ENCODE measurements at places on chromosomes 5 and 9.

DNA sequence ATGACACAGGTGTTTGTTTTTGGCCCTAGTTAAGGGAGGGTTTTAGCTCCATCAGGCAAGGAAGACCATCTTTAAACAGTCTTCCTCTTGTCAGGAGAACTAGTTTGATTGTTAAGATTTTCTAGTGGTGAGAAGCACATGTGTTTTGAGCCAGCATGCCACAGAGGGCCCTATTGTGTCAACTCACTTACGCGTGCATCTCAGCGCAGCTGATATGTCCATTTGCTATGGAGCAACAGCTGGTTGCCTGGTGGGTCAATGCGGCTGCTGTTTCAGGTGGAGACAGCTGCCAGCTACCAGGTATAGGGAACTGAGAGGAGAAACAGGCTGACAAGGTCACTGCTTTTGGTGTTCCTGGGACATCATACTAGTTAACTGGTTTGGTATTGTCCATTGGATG is 100.5 kb upstream of the PRRC1 start:
- DNase-seq = no peak

- DNase-seq = no peak
Observed at GRCh38 chr9:36336131-36336907, 63.8 kb downstream of the RNF38 start.

GRCh38 chr5:179668391-179668790 is 12.4 kb downstream of the CBY3 start:
- DNase-seq = no peak

GRCh38 chr5:473551-474192 is 30.7 kb downstream of the EXOC3 start:
- peak; percentile 56 for DNase-seq

DNA sequence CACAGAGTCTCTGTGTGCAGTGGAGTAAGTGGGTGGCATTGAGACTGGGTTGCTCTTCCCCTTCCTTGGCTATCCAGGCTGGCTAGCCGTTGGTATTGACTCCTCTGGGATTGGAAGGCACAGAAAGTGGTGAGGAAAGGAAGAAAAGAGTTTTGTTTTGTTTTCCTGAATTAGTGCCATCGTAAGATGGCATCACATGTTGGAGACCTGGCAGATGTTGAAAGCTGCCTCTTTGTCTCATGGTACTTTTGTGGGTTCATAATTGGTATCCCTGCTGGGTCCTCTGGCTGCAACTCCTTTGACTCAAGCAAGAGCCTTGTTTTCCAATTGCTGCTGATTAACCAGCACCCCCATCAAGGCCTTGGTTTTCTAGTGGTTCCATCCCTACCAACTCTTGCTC is 293.8 kb downstream of the PDE4D start:
- DNase-seq = no peak

GRCh38 chr5:142925795-142926194 is 155.6 kb downstream of the ARHGAP26 start:
- no peak for DNase-seq

- DNase-seq = no peak
Observed at GRCh38 chr5:133992429-133993155, 12.2 kb downstream of the VDAC1 start.

- no peak for DNase-seq
Observed at GRCh38 chr5:78360674-78360923, 182 bp downstream of the SCAMP1 start.

DNA sequence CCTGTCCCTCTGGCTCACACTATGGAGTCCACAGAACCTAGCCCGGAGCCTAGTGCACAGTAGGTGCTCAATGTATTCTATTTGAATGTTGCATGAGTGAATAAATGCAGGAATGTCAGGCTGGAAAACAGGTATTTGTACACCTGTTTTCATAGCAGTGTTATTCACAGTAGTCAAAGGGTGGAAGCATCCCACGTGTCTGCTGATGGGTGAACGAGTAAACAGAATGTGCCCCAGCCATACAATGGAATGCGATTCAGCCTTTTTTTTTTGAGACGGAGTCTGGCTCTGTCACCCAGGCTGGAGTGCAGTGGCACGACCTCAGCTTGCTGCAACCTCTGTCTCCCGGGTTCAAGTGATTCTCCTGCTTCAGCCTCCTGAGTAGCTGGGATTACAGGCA is 31.5 kb upstream of the IER5L start:
- DNase-seq = no peak

DNA sequence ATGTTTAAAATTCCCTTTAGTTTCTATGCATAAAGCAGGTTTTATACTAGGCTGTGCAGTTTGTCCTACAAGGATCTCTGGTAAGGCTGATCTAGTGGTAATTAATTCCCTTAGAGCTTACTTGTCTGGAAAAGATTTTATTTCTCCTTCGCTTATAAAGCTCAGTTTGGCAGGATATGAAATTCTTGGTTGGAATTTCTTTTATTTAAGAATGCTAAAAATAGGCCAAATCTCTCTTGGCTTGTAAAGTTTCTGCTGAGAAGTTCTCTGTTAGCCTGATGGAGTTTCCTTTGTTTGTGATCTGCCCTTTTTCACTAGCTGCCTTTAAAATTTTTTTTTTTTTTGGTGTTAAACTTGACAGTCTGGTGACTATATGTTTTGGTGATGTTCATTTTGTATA is 237.1 kb upstream of the TLE4 start:
- DNase-seq = no peak

- DNase-seq = no peak
Observed at GRCh38 chr5:45642370-45642769, 53.8 kb downstream of the HCN1 start.

- no peak for DNase-seq
Observed at GRCh38 chr5:9339206-9339818, 206.6 kb downstream of the SEMA5A start.

- peak; percentile 28 for DNase-seq
Observed at GRCh38 chr5:32261198-32261597, 51.5 kb downstream of the MTMR12 start.

GRCh38 chr5:167049043-167049663 is 1242.3 kb upstream of the WWC1 start:
- no peak for DNase-seq

DNA sequence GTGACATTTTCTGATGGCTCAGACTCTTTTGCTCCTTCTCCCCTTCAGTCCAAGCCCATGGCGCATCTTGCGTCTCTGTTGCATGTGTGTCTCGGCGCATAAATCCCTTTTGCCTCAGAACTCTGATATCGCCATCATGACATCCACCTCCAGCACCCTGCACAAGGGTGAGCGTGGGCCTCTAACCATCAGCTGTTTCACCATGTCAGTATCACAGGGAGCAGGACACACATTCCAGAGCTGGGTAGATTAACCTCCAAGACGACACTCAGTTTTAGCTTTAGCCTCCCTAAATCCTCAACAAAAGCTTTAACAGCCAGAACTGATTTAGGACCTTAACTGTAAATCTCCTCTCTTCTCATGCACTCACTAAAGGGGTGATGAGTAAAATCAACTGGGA is 239.0 kb downstream of the EBF1 start:
- no peak for DNase-seq

DNA sequence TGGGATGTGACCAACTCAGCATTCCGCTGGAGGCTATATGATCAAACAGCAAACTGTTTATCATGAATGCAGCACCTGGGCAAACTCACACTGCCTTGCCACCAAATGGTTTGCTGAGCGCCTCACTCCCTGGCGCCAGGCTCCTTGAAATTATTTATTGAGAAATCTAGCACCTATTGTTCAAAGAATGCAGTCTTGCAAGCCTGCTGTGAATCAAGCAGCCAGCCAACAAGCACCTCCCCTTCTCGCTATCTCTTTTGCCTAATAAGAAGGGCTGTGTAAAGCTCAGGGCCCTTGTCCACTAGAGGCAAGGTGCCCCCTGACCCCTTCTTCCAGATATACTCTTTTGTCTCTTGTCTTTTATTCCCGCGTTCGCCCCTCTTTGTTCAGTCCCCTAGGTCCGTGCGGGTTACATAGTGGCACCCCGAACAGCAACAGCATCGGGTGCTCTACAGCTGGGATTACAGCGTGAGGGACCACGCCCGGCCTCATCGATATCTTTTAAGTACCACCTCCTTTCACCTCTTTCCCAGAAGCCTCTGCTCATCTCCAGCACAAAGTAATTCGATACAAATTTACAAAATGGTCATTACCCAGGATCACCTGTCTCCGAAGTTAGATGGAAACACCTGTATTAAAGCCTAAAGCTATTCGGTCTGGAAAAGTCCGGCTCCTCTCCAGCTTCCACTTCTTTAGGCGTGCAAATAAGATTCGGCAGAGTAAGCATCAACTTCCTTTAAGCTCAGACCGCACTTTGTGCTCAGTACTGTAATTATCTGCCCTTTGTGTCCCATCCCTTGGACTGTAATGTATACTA is 896 bp downstream of the RIGI start:
- DNase-seq = peak; percentile 16

GRCh38 chr9:131117762-131118145 is 7.6 kb upstream of the NUP214 start:
- no peak for DNase-seq

GRCh38 chr5:109823597-109823996 is 133.9 kb downstream of the MAN2A1 start:
- DNase-seq = no peak

GRCh38 chr9:116859763-116860162 is 172.7 kb downstream of the TRIM32 start:
- DNase-seq = no peak

GRCh38 chr9:112846528-112847488 is 43.9 kb downstream of the SLC46A2 start:
- DNase-seq = no peak

DNA sequence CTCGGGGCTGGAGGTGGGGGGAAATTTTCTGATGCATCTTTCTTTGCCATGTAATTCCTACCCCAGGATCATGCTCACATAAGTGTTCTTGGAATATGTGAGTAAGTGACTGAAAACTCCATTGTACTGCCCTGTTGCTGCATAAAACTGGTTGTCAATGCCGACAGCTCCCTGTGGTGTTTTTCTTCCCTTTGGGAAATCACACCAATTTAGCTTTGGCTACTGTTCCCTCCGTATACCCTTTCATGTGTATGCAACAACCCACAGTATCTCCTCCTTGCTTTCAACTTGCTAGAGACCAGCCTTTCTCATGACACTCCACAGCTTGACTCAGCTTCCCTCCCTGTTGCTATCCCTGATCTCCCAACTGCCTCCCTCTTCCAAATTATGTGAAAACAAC is 240.6 kb downstream of the TRIM32 start:
- no peak for DNase-seq

DNA sequence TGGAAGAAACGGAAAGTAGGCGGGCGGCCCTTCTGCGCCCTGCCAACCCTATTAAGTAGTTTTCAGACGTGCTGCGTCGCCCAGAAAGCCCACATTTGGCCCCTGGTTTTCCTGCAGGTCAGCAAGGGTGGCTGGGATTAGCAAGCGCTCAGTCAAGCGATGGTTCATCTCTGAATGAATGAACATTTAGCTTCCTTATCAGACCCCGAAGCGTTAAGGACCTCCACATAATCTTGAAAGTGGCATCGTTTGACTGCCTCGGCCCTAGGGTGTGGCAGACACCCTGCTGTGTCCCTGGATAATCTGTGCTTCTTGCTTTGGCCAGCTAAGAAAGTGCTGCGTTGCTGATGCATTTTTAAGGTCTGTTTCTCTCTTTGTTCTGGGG is 684 bp downstream of the TOR1B start:
- no peak for DNase-seq

DNA sequence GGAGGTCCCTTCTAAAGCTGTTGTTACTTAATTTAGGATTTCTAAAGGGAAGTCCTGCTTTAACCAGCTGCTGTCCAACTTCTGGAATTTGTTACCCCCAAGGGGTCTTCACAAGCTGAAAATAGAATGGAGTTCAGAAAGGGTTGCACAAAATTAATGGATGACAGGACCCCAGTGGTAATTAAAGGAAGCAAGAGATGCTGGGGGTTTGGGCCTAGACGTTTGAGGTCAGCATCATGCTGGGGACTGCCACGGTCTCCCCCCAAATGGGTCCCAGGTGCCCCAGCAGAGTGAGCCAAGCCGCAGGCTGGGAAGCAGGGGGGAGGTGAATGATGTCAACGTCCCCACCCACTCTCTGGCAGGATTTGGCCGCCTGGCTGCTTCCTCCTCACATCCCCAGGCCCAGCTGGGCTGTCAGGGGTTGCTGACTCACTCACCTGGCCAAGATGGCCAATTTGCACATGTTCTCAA is 97.5 kb upstream of the ARAP3 start:
- DNase-seq = no peak

DNA sequence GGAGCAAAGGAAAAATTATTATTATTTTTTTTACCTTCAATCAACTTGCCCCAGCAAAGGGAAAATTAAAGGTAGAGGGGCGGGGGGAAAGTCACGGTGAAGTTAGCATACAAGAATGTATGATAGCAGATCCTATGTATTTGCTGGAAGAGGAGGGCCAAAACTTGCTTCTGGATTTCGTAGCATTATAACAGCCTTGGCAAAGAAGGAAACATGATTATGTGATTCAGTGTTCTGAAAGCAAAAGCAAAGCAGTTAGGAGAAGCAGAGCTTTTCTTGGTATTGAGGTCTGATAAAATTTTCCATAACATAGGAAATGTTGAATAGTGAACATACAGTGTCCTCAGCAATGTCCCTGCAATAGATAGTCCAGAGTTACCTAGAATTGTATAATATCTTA is 32.4 kb downstream of the MAST4 start:
- no peak for DNase-seq

DNA sequence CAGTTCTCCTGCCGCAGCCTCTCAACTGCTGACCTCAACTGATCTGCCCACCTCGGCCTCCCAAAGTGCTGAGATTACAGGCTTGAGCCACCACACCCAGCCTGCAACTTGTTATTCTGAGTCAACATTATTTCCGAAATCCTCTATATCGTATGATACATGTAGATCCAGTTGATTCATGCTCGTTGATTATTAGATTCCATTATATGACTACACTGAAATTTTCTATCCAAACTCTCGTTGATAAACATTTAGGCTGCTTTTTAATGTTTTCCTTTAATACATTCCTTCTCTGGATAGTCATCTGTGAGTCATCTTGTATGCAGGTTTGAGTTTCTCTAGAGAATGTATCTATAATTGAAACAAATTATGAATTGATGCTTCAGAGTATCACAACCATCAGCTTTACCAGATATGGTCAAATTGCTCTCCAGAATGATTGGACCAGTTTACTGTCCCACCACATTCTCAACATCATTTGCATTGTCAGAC is 4.1 kb downstream of the CDK7 start:
- no peak for DNase-seq

- DNase-seq = no peak
Observed at GRCh38 chr9:99986642-99987041, 80.2 kb downstream of the STX17 start.

- no peak for DNase-seq
Observed at GRCh38 chr5:150113047-150113744, 26.8 kb upstream of the CSF1R start.

DNA sequence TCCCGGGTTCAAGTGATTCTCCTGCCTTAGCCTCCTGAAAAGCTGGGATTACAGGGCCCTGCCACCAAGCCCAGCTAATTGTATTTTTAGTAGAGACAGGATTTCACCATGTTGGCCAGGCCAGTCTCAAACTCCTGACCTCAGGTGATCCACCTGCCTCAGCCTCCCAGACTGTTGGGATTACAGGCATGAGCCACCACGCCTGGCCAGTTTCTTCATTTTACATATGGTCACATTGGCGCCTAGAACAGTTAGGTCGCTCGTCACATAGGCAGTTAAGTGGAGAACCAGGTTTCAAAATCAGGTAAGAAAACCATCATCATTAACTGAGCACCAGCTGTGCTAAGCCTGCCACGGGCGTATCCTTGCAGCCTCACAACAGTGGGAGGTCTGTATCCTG is 36.1 kb downstream of the OLFML2A start:
- DNase-seq = no peak

- DNase-seq = peak; percentile 55
Observed at GRCh38 chr9:93575796-93576257, 557 bp upstream of the PHF2 start.

Data from stimulated activated naive CD8-positive, alpha-beta T cell treated with anti-CD3 and anti-CD28 coated beads, Interleukin-15, amount 100 ng/mL, for 72 hours (primary cell).